ENCODE measurements at places on chromosomes 7 and 10.

DNA sequence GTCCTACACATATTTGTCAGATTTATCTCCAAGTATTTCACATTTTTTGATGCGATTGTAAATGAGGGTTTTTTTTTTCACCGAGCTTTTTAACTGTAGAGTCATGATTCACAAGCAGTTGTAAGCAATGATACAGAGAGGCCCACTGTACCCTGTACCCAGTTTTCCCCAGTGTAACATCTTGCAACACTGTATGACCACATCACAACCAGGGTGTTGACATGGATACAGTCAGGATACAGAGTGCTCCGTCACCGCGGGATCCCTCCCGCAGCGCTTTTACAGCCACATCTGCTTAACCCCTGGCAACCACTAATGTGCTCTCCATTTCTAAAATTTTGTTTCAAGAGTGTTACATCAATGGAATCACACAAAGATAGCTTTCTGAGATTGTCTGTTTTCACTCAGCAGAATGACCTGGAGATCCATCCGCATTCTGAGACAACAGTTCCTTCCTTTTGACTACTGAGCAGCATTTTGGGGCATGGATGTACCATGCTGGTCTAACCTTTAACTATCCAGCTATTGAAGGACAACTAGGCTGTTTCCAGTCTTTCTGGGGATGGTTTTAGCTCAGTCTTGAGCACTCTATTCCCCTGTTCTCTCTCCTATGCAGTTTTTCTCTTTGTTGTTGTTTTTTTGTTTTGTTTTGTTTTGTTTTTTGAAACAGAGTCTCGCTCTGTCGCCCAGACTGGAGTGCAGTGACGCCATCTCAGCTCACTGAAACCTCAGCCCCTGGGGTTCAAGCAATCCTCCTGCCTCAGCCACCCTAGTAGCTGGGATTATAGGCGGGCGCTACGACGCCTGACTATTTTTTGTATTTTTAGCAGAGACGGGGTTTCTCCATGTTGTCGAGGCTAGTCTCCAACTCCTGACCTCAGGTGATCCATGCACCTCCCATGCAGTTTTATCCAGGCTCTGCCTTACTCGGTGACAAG, 25.9 kb downstream of the GPRIN2 start:
- DNase-seq: peak; percentile 31

DNA sequence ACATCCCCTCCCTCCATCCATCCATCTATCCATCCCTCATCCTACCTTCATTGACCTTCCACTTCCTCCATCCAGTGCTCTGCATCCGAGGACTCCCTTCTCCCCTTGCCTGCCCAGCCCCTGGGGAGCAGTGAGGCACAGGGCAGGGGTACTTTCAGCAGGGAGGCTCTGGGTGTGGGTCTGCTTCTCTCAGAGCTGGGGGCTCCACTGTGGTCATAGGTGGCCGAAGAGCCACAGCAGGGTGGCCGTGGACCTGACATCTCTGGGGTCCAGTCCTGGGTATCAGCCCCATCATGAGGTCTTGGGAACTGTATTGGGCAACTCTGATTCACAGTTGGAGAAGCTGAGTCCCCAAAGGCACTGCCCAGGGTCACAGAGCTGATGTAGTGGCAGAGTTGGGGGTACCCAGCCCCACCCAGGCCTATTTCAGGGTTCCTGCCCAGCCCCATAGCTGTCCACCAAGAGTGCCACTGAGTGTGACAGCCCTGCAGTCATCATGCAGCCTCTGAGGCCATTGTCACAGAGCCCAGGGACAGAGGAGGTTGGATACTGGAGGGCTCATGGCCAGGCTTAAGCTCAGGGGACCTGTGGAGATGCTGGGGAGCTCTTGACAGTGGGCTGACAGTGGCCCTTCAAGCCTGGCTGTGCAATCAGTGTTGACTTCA, 35.3 kb upstream of the DPYSL4 start:
- DNase-seq: no peak

DNA sequence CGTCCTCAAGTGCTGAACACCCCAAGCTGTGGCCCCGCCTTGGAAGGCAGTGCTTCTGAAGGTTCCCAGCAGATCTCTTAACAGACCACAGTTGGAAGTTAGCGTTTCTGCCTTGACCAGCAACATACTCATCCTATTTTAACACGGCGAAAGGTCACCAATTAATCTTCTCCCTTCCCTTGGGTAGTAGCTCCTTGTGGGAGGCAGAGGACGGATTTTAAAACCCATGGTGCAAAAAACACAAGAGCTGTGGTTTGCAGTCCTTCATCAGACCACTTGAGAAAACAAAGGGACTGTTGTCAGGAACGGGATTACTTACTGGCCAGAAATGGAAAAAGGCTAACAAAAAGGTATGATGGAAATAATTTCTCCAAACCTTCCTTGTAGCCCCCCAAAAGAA, 87.3 kb downstream of the BEND7 start:
- no peak for DNase-seq

GRCh38 chr10:71536332-71536731, 139.6 kb downstream of the CDH23 start:
- no peak for DNase-seq

- DNase-seq: no peak
These were observed 18.1 kb upstream of the NCAPG2 start for GRCh38 chr7:158722574-158723237.

DNA sequence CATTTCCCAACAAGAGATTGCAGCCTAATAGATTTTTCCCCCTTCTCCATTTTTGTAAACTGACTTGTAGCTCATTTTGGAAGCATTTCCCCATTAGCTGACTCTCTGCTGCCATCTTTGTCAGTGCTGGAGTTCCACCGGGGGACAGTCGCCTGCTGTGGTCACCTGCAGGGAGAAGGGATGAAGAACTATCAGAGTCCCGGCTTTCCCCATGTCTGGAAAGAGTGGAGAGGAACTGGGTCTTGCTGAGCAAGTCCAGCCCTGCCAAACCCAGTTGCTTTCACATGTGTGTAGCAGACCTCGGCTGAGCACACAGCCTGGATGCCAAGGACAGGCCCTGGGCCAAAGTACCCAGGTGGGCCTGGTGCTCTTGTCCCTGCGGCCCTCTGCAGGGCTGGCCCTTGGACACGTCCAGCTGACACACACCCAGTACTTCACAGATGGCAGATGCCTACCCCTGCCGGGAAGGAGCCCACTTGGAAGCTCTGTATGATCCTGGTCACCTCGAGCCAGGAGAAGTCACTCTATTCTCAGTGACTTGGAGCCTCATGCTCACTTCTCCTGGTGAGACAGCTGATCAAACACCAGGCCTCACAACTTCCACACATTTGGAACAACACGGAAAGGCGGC, 157.3 kb upstream of the NPVF start:
- no peak for DNase-seq

- no peak for DNase-seq
These were observed 1.5 kb downstream of the HECTD2 start for GRCh38 chr10:91411621-91412020.

- no peak for DNase-seq
These were observed 54.6 kb downstream of the TMEM178B start for GRCh38 chr7:141128506-141128905.

DNA sequence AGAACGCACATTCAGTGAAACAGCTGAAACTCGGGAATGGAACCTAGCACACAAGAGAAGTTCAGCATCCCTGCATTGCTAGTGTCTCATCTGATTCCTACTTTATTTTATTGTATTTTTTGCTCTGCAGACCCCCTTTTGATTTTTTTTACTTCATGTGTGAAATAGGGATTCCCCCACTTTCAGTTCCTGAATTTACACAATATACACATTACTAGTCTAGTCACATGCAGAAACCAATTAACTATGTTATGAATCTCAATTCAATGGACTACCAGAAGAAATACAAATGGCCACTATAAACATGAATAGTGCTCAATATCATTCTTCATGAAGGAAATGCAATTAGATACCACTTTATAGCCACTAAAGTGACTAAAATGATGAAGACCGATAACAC, 386.1 kb upstream of the COBL start:
- peak; percentile 2 for DNase-seq

GRCh38 chr10:119456435-119456810, 86.1 kb downstream of the RGS10 start:
- no peak for DNase-seq

DNA sequence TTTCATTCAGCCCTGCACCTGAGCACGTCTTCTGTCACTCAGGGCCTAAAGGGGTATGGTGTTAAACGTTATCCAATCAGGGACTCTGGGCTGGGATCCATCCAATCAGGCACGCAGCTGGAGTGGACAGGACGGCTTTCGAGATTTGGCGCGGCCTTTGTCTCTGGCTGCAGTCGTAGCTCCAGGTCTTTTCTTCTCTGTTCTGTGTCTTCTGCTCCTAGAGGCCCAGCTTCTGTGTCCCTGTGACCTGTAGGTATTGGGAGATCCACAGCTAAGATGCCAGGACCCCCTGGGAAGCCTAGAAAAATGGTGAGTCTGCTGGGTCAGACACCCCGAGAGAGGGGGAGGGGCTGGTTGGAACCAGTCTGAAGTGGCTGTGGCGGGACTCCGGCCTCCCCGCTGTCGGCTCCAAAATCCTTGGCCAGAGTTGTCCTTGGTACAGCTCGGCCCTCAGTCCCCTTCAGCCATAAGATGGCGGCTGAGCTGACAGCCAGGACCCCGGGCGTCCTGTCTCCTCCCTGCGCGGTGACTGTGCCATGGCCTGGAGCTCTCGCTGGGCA, 11.7 kb upstream of the ZNF680 start:
- no peak for DNase-seq

- DNase-seq: peak; percentile 4
These were observed 23.3 kb downstream of the BPGM start for GRCh38 chr7:134669845-134670373.

All from MV-4-11 (cell line).